ENCODE measurements at places on chromosomes 3 and 15.

DNA sequence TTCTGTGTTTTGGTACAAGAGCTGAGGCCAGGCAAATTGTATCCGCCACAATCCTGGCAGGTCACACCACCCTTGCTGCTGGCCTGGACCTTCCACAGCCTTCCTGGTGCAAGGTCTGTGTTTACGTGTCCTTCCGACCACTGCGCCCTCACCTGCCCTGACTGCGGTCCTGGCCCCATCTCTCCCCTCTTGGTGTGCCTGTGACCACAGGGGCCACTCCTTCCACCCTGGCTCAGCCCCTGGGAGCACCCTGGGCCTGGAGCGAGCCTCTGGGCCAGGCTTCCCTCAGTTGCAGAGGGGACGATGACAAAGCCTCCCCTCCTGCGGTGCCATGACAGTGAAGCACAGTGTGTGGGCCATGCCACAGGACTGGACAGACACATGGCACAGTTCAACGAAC is 104.5 kb downstream of the PLXNA1 start:
- DNase-seq = no peak

GRCh38 chr3:12399226-12399625 is 85.1 kb upstream of the TSEN2 start:
- no peak for DNase-seq

DNA sequence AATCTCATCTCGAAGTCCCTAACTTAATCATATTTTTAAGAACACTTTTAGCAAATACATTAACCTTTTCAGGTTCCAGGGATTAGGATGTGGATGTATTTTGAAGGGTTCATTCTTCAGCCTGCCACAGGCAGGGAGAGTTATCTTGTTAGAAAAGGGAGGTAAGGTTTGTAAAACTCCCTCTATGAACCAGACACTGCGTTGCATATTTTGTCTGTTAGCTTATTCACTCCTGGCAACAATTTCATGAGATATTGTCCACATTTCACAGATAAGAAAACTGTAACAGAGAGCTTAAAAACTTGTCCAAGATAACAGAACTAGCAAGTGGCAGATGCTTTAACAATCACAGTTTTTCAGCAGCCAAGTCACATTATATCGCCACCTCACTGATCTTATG is 155.4 kb downstream of the DIPK2A start:
- no peak for DNase-seq

GRCh38 chr3:177818712-177819240 is 621.5 kb upstream of the TBL1XR1 start:
- no peak for DNase-seq

DNA sequence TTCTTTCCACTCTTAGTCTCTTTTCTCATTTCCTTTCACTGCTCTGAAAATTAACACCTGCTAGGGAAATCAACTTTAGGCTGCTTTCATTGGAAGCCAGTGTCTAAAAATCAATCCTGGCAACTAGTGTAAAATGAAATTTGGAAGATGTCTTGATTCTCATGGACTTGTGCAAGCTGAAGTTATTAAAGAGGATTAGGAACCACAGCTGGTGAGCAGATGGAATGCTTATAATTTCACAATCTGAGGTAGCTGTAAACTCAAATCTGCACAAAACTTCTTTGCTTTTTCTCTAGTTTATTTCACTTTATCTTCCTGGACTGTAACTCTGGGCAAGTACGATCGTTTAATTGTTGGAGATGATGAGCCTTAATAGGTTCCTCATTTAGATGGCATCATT is 175.6 kb downstream of the GHSR start:
- DNase-seq = no peak

DNA sequence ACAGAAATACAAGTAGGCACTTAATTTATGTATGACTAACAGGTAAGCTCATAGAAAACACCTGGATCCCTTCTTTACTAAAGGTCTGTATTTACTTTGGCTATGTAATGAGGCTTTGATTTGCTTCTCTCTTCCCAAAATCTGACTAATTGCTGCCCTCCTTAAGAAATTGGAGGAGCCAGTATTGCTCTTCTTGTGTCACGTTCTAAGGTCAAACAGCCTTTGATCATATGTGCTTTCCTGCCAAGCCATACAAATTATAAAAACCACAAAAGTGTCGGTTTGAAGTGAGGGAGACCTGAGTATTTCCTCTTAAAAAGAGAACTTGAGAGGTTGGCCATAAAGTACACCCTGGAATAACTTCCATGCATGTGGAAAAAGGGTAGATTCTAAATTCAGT is 112.1 kb upstream of the MB21D2 start:
- DNase-seq = no peak

- no peak for DNase-seq
Observed at GRCh38 chr3:100005665-100006393, 108.5 kb downstream of the FILIP1L start.

GRCh38 chr3:192284443-192285072 is 442.8 kb downstream of the FGF12 start:
- no peak for DNase-seq

GRCh38 chr3:23239211-23240068 is 36.3 kb downstream of the UBE2E2 start:
- no peak for DNase-seq

DNA sequence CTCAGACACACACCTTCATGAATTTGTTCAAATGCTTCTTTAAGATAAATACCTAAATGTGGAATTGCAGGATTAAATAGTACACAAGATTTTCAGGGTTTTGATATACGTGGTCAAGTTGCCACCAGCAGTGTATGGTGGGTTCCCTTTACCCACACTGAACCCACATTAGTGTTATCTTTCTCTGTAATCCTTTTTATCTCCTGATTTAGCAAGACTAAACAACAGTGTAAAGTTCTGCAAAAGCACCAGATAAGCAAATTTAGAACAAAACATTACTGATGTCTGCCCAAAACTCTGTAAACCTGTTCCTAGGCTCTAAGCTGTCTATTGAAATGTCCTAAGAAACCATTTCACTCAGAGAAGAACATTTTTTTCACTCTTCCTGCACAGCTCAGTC is 352.9 kb downstream of the FHIT start:
- no peak for DNase-seq

DNA sequence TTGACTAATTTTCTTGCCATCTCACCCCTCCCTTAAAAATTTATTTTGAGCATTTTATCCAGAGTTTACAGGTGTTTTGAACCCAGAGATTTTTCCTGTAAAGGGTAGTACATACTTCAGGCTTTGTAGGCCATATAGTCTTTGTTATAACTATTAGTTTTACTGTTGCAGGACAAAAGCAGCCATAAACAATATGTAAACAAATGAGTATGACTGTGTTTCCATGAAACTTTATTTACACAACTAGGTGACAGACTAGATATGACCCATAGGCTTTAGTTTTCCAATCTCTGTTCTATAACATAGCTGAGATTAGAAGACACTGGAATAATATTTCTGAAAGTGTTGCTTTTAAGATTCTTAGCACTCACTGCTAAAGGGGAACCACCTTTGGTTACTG is 587.9 kb downstream of the PDCD6IP start:
- DNase-seq = no peak

GRCh38 chr3:87796137-87796842 is 262.5 kb downstream of the CGGBP1 start:
- DNase-seq = no peak
